ENCODE measurements at places on chromosomes 6 and 20. TPM values are rescaled to one million over a fixed set of nuclear protein-coding genes. Genes with fewer than 3 reads are reported as not detected.

DNA sequence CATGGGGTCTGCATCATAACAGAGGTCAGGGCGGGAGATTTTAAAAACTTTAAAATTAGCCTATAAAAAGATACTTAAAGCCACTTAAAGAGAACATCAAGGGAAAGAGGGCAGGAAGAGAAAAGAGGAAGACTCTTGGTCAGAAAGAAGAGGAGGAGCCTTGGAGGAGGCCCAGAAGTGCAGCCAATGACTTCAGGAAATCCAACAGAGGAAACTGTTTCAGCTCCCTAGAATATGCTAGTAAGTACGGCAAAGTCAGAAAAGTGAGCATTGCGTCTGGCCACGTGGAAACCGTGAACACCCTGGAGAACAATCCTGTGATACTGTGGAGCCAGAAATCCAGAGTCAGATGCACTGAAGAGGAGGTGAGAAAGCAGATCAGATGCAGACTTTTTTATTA lies 22.5 kb upstream of the NHSL1 start:
- no peak for DNase-seq
- no peaks in the 10 kb centered on the region for H3K36me3 ChIP-seq
- no peak overlapping the region for H3K27ac ChIP-seq

GRCh38 chr6:12291839-12292604 lies 1.9 kb downstream of the EDN1 start:
- peak overlapping the region; percentile 48 for H3K4me3 ChIP-seq
- H3K27ac ChIP-seq: peak overlapping the region; percentile 81
- DNase-seq: peak; percentile 70
- H3K4me1 ChIP-seq: peaks cover 44% of the 10 kb centered on the region

GRCh38 chr6:41343641-41344187 lies 8.3 kb downstream of the NCR2 start:
- H3K27ac ChIP-seq: no peak overlapping the region
- H3K36me3 ChIP-seq: no peaks in the 10 kb centered on the region
- DNase-seq: no peak
- no peak overlapping the region for H3K4me3 ChIP-seq
- H3K27me3 ChIP-seq: no peaks in the 10 kb centered on the region

Gene LAMA2
- polyA plus RNA-seq: 47.7 TPM

- H3K36me3 ChIP-seq: no peaks in the 10 kb centered on the region
- DNase-seq: no peak
- no peak overlapping the region for H3K27ac ChIP-seq
Measured at GRCh38 chr6:79797912-79798311, 149.4 kb downstream of the ELOVL4 start.

- H3K36me3 ChIP-seq: no peaks in the 10 kb centered on the region
- H3K27ac ChIP-seq: no peak overlapping the region
- no peak overlapping the region for H3K4me3 ChIP-seq
- no peaks in the 10 kb centered on the region for H3K27me3 ChIP-seq
- no peak for DNase-seq
Measured at GRCh38 chr6:1574890-1575209, 34.9 kb upstream of the FOXC1 start.

Gene PBOV1
- polyA plus RNA-seq: 0.17 TPM

Gene AURKA
- polyA plus RNA-seq: 17.8 TPM

DNA sequence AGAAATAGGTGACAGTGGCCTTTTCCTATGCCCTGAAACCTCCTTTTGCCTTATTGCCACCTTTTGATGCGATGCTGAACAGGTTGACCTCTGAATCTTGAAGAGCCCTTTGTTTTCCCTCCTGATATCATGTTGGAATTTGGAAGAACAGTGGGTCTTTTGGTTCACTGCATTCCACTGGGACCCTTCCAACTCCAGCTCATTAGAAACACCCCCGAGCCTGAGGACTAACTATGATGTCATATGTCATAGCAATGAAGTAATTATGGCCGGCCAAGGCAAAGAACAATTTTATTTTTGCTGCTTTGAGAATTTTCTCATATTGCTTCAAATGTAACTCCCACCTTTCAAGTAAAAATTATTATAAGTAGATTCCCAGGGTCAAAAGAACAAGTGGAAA lies 353.4 kb upstream of the JAG1 start:
- H3K27ac ChIP-seq: no peak overlapping the region
- no peaks in the 10 kb centered on the region for H3K4me1 ChIP-seq
- H3K27me3 ChIP-seq: no peaks in the 10 kb centered on the region
- no peaks in the 10 kb centered on the region for H3K36me3 ChIP-seq
- H3K4me3 ChIP-seq: no peak overlapping the region

DNA sequence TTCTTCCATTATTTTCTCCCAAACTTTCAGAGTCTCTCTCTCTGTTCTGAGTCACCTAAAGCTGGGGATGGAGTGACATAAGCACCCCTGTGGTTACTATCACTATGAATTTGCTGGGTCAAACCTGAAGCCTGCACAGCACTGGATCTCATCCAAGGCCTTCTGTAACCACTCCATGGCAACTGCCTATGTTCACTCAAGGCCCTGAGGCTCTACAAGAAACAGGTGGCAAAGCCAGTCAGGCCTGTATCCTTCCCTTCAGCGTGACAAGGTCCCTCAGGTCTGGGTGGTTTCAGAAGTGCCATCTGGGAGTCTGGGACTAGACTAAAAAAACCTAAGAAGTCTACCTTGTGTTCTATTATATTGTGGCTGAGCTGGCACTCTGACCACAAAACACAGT lies 1278.8 kb upstream of the EYS start:
- no peaks in the 10 kb centered on the region for H3K4me1 ChIP-seq
- no peaks in the 10 kb centered on the region for H3K36me3 ChIP-seq
- DNase-seq: no peak
- H3K27ac ChIP-seq: no peak overlapping the region

GRCh38 chr6:25971187-25971821 lies 8.7 kb downstream of the TRIM38 start:
- peaks cover 29% of the 10 kb centered on the region for H3K4me1 ChIP-seq
- no peak for DNase-seq
- no peaks in the 10 kb centered on the region for H3K36me3 ChIP-seq
- peak overlapping the region; percentile 29 for H3K27ac ChIP-seq

- peaks cover 7% of the 10 kb centered on the region for H3K4me1 ChIP-seq
- peak overlapping the region; percentile 69 for H3K27ac ChIP-seq
- no peaks in the 10 kb centered on the region for H3K27me3 ChIP-seq
- no peaks in the 10 kb centered on the region for H3K36me3 ChIP-seq
Measured at GRCh38 chr6:25312034-25312620, 33.0 kb downstream of the CARMIL1 start.

DNA sequence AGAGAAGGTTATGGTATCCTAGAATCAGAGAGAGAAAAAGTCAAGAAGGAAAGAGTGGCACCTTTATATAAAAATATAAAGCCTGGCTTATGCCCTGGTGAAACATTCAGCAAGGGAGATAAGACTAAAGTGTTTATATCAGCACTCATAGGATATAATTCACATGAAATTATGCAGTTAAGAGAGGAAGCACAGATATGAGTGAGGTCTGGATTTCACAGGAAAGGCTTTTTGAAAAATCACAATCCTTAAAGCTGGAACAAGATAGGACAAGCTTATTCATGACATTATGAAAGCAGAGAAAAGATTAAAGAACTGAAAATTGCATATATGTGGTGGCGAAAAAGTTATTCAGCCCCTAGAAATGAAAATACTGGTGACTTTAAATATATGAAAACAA lies 181.2 kb upstream of the FLRT3 start:
- no peaks in the 10 kb centered on the region for H3K36me3 ChIP-seq
- no peak for DNase-seq
- no peak overlapping the region for H3K27ac ChIP-seq

DNA sequence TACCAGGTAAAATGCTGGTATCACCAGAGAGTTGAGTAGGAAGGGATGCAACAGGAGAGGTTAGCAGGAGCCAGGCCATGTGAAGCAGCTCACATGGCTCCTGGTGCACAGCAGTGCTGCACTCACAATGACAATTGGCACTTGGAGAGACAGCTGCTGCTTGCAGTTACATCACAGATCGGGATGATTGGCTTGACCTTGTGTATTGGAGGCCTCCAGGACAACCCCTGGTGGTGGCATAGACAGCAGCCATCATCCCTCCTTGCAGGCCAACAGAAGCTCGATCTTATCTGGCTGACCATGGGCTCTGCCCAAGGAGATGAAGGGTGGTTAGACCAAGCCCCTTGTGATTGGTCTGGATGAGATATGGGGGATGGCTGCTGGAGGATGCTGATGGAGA lies 73.0 kb downstream of the EYA2 start:
- H3K4me1 ChIP-seq: no peaks in the 10 kb centered on the region
- H3K27me3 ChIP-seq: no peaks in the 10 kb centered on the region
- DNase-seq: no peak
- H3K4me3 ChIP-seq: no peak overlapping the region
- no peak overlapping the region for H3K27ac ChIP-seq
- H3K36me3 ChIP-seq: no peaks in the 10 kb centered on the region

- no peak overlapping the region for H3K4me3 ChIP-seq
- H3K36me3 ChIP-seq: no peaks in the 10 kb centered on the region
- H3K27ac ChIP-seq: no peak overlapping the region
Measured at GRCh38 chr6:14767226-14767625, 478.6 kb upstream of the JARID2 start.

DNA sequence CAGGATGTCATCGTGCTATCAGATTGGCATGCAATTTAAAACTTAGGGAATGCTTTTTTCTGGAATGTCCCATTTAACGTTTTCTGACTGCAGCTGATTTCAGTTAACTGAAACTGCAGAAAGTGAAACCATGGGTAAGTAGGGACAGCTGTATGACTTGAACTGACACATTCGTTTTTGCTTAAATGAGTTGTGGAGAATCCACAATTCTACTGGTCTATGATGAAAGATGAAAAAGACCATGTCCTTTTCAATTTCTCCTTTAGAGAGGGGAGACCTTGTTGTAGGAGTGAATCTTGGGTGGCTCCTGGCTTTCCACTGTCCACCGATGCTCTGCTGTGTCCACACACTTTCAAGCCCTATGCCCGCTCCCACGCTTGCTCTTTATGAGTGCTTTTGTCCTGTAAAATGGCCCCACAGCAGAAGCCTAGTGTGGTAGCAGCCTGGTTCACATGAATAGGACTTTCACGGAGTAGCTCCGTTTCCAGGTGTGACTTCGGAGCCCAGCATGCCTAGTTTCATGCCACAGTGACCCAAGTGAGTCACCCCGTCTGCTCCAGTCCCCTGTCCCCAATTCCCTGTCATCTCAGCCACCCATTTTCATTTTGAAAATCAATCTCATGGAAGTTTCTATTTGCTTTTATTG lies 21.9 kb downstream of the DYNLT1 start:
- peak; percentile 19 for DNase-seq
- H3K4me1 ChIP-seq: no peaks in the 10 kb centered on the region
- H3K27me3 ChIP-seq: no peaks in the 10 kb centered on the region
- no peak overlapping the region for H3K4me3 ChIP-seq
- no peak overlapping the region for H3K27ac ChIP-seq
- peaks cover 71% of the 10 kb centered on the region for H3K36me3 ChIP-seq

Gene ZMYND8
- 39.2 TPM for polyA plus RNA-seq

GRCh38 chr20:4063631-4064030 lies 48.3 kb upstream of the RNF24 start:
- no peak overlapping the region for H3K4me3 ChIP-seq
- no peaks in the 10 kb centered on the region for H3K27me3 ChIP-seq
- peak overlapping the region; percentile 81 for H3K27ac ChIP-seq
- peaks cover 85% of the 10 kb centered on the region for H3K4me1 ChIP-seq
- no peaks in the 10 kb centered on the region for H3K36me3 ChIP-seq
